Activated effector memory CD4-positive, alpha-beta T cell treated with Interleukin-2 at 50 U/mL for 16 hours (primary cell): ENCODE measurements at places on chromosomes 16 and 17.
A peak's percentile ranks its signal among the peaks of the same experiment; 100 is the strongest.

- no peak for DNase-seq
These were observed 395 bp downstream of the STXBP4 start for GRCh38 chr17:54968988-54969332.

DNA sequence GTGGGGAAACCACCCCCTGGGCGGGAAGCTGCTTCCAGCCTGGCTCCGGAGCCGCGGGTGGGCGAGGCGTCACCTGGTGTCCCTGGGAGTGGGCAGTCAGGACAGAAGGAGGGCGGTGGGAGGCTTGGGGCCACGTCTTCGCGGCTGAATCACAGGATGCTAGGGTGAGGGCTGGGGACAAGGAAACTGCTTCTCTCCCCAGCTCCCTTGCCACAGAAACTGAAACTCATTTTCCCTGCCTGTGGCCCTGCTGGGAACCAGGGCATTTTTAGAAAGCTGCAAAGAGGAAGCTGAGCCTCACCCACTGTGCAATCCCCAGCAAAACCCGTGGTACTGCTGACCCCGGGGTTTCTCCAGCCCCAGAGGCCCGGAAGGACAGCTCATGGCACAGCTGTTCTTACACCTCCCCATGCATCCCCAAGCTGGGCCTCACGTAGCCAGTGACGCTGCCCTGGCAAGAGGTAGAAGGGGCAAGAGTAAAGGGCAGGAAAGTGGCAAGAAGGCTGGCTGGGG is 8.2 kb downstream of the RHBDF2 start:
- peak; percentile 11 for DNase-seq

DNA sequence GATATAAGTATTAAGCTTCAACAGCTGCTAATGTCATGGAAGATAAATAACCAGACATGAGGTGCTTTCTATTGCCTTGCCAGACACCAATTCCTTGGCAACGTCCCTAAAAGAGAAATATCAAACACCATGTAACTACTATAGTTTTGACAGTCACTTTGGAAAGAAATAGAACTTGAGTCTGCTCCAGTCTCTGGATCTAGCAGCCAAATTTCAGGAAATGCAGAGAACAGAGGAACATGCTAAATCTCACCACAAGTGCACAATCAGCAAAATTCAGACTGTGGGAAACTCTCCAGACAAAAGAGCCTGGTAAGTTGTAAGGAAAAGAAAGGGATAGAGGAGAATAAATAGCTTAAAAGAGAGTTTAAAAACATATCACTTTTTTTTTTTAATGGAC is 28.4 kb upstream of the TANC2 start:
- DNase-seq, result no peak

DNA sequence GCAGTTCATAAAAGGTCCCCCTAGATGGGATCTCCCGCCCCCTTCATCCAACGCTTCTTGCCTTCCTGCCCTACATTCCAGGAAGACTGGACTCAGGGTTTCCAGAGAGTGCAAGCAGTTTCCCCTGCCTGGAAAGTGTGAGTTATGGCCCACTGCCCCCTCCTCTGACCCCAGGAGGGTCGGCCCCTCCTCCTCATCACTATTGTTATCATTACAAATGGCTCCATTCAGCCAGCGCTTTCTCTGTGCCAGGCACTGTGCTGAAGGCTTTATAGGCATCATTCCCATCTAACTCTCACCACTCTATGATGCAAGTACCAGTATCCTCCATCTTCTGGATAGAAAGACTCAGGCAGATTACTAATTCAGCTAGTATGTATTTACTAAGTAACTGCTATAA is 90.7 kb downstream of the USP31 start:
- no peak for DNase-seq

DNA sequence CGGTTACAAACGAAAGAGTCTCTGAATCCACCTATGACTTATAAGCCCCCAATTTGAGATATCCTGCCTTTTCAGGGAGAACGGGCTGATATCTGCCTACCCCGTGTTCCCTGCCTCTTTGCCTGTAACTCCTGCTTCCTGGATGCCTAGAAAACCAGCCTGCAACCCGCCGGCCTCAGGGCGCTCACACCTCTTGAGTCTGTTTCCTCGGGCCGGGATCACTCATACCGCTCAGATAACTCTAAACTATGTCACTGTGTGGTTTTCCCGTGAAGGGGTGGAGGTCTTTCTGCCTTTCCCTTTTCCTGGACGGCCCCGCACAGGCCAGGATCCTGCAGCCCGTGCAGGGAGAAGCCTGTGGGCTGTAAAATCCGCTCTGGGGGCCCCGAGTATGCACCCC is 10.4 kb downstream of the RPUSD1 start:
- DNase-seq, result no peak

DNA sequence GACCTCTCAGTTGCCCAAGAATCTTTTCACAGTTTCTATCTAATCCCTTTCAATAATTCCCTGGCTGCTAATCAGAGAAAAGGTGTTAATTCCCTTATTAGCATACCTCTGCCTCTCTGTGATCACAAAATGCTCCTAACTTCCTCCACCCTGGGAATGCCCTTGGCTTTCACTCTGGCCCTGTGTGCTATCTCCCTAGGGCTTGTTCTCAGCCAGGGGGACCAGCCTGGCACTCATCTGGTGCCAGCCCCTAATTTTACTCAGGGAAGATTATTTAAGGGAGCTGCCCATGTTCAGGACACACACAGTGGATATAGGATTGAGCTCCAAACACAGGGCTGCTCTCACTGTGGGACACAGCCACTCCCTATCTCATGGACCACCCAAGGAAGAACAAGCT is 225.2 kb downstream of the GRIN2A start:
- no peak for DNase-seq

GRCh38 chr17:80246266-80246681 is 14.4 kb upstream of the RNF213 start:
- no peak for DNase-seq

DNA sequence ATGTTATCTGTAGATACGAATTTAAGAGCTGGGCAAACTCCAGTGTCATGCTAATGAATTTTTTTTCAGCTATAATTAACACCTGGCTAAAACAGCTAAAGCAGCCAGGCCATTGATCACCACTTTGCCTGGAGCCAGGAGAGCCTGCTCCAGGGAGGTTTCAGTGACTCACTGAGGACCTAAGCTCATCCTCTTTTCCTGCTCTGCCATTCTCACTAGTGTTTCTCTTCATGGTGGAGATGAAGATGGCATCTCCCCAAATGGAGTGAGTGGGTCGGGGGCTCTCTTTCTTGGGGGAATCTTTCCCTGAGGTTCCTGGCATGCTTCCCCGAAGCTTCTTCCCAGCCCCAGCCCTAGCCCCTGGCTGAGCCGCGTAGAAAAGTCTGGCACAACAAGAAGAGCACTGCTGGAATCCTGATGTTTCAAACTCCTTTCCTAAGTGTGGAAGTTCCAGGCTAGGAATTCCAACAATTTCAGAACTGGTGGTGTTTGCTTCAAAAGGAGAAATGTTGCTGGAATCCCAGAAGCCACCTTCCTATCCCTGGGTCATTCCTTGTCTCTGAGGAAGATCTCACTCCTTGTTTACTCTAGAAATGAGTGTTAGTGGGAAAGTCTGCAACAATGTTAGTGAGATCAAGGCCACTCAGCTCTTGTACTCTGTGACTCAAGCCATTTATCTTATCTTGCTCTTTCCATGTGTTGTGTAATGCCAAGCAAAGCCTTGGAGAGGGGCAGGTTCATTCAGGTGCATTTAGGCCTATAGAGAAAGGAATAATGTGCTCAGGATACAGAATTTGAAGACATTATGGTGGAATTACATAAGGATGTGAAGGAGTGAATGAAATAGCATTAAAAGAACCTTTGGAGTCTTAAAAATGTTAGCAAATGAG is 26.0 kb upstream of the B4GALNT2 start:
- DNase-seq, result no peak

DNA sequence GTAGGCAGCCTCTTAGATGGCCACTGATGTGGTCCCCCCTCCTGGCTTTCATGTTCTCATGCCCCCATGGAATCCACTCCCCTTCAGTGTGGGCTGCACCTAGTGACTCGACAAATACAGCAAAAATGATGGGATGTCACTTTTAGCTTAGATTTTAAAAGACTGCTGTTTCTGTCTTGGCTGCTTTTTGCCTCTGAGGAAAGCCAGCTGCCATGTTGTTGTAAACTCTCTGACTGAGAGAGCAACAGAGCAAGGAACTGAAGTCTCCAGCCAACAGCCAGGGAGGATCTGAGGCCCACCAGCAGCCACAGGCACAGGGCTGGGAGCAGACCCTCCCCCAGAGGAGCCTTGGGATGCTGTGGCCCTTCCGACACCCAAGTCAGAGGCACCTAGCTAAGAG is 60.6 kb upstream of the MARCHF10 start:
- no peak for DNase-seq

- DNase-seq, result no peak
These were observed 528 bp downstream of the HAGHL start for GRCh38 chr16:727291-727977.

- no peak for DNase-seq
These were observed 2.6 kb upstream of the CRLF3 start for GRCh38 chr17:30827082-30827481.

DNA sequence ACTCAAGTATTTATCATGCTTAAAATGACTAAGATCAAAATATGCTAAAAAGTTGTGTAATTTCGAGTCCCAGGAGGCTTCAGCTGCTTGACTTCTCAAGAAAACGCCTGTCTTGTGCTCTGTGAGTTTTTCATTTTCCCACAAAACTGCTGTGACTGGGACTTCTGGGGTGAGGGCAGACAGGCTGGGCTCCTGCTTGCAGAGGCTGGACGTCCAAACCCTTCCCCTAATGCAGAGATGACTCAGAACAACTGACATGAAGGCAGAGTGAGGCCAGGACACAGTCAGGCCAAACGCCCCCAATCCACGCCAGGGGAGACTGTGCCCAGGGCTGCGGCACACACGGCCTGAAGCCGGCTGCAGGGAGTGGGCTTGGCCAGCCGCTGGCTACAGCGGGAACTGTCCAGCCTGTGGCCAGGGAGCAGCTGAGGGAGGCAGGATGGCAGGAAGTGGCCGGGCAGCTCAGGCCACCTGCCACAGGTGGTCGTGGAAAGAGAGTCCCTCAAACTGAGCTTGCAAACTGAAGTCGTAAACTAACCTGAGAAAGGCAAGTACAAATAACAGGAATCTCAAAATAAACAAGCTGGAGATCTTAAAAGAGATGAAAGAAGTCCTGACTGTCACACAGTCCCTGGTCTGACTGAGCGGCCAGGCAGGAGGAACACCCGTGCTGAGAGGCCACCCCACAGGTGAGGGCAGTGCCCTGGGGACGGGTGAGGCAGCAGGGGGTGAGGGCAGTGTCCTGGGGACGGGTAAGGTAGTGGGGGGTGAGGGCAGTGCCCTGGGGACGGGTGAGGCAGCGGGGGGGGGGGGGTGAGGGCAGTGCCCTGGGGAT is 21.3 kb upstream of the HEXD start:
- no peak for DNase-seq

- no peak for DNase-seq
These were observed 174.3 kb downstream of the UTP18 start for GRCh38 chr17:51434434-51435170.

DNA sequence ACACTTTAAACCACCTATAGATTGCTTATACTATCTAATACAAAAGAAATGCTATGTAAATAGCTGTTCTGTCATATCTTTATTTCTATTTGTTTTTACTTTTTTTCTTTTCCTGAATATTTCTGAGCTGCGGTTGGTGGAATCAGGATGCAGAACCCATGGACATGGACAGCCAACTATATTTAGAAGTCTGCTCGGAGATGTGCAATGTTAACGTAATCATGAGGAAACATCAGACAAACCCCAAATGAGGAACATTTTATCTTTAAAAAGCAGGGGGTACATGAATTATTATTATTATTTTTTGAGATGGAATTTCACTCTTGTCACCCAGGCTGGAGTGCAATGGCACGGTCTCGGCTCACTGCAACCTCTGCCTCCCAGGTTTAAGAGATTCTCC is 31.4 kb upstream of the GHDC start:
- DNase-seq, result no peak

DNA sequence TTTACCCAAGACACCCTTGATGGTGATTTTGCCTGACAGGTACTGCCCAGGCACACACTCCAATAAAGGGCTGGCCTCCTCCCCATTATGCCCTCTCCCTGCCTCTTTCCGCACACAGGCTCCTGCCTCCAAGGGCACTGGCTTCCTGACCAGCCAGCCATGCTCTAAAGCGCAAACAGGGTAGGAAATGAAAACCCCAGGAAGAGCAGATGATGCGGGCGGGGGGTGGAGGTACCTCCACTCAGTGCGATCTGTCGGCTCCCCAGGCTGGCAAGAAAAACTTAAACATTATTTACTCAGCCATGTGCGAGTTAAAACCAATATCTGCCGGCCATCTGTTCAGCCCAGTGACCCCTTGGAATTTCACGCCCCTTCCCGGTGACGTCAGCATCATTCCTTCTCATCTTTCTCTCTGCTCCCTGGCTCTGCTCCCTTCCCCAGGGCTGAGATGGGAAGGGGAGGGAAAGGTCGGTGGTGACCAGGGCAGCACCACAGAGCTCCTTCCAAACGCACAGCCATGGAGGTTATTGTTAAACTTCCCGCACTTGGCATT is 262.5 kb downstream of the CBLN1 start:
- DNase-seq, result no peak

DNA sequence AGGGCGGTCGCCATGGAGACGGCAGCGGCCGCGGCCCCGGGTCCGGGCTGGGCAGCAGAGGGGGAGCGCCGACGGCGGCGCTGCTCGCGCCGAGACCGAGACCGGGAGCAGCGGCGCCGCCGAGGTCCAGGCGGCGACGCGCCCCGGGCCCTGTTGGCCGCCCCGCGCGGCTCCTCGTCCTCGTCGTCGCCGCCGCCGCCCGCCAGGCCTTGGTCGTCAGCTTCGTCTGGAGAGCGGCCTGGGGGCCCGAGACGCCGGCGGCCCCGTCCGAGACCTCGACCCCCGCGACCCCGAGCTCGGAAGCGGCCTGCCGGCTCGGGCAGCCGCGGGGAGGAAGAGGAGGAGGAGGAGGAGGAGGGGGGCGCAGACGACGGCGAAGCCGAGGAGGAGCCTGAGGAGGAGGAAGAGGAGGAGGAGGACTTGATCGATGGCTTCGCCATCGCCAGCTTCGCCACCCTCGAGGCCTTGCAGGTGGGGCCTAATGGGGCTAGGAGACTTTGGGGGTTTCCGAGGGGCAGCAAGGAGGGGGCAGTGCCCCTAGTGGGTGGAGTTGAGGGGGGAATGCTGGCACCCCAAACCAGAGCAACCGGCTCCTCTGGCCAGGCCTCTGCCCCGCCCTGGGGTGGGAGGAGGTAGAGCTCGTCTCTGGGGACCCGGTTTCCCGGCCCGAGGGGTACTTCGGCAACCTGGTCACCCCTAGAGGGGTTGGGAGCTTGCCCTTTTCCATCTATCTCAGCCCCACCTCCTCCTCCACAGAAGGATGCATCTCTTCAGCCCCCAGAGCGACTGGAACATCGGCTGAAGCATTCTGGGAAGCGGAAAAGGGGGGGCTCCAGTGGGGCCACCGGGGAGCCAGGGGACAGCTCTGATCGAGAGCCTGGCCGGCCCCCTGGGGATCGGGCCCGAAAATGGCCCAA is 1.5 kb downstream of the FBRS start:
- DNase-seq, result peak; percentile 30

DNA sequence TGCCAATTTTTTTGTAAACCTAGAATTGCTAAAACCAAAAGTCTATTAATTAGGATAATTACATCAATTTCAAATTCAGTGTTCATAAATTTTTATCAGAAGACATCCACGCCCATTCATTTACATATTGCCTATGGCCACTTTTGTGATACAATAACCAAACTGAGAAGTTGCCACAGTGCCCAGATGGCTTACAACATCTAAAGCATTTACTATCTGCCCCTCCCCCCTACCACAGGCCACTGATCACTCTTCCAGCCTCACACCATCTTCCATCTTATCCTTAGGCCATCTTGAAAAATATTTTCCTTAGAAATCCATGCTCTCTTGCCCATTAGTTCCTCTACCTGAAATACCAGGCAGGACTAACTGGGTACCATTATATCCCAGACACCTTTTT is 6.3 kb upstream of the PRKAR1A start:
- no peak for DNase-seq
